ENCODE measurements at places on chromosomes 13 and 19.

DNA sequence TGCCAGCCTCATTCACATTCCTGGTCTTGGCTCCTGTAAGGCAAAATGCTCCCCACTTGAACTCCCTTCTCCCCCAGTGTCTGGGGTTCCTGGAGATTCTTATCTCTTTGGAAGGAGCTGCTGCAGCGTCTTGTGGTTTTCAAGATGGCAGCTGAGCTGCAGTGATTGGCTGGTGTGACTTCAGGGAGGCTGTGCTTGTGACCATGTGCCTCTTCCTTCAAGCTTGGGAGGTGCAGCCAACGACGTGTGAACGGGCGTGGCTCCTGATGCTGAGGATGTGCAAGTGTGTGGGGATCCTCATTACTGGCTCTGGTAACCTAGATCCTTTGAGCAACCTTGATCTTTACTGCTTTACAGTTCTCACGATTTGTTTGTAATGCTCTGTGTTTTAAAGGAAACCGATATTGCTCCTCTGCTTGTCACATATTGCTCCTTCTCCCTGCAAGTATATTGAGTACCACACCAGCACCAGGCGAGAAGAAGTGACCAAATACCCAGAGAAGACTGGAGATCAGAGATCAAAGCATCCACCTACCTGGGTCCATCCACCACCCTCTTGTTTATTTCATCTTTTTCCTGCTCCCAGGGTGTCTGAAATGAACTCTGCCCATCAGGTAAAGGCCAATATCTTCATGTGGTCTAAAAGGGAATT lies 208.5 kb downstream of the FGF9 start:
- DNase-seq, result no peak

DNA sequence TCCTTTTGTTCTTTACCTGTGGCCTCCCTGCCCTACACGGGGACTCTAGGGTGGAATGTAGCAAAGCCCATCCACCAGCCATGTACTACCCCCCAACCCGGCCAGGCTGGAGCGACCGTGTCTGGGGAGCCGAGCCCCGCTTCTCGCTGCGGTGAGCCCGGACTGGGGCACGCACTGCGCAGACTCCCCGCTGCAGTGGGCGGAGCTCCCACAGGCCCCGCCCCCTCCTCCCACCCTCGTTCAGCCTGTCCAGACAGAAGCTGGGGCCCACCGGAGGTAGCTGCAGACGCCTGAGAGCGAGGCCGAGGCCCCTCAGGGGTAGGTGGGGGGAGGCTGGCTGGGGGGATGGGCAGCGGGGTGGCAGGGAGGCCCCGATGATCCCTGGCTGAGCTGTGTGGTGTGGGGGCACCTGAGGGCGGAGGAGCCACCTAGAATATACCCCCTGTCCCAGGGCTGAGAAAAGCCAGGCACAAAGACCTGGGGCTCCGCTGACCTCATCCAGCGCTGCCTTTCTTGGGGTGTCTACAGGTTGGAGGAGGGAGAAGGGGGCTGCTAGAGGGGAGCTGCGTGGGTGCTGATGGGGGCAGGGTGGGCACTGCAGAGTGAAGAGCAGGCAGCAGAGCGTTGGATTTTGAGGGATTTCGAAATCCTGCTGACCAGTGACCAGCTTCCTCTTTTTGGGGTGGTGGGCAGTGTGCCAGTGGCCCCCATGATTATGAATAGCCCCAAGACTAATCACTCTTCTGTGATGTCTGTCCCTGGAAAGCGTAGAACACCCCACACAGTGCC lies 17.3 kb downstream of the PLD3 start:
- DNase-seq, result peak; percentile 55

DNA sequence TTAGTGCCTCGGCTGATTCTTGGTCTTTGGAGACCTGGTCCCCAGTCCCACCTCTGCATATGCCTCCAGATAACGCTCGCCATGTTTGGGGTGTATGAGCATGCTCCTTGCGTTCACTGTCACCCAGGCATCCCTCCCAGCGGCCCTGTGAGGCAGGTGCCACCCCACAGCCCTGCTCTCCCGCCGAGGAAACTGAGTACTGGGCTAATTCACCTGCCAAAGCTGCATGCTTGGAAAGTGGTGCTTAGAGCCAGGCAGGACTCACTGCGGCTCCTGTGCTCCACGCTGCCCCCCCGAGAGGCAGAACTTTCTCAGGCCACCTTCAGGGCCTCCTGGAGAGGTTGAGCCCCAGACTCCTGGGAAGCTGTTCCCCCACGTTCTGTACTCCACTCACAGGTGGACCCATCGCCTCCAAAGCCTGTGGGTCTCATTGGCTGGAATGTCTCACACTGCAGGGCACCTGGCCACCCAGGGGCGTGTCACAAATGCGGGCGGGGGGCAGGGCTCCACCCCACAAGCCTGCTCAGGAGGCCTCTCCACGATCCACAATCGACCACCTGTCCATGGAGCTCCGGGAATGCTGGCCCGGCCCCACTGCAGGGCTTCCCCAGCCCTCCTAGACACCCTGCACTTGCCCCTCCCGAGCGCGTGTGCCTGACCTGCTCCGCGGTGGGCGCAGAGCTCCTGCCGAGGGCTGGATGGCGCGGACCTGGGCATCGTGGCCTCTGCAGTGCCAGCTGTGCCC lies 64.6 kb downstream of the ATP11A start:
- no peak for DNase-seq

DNA sequence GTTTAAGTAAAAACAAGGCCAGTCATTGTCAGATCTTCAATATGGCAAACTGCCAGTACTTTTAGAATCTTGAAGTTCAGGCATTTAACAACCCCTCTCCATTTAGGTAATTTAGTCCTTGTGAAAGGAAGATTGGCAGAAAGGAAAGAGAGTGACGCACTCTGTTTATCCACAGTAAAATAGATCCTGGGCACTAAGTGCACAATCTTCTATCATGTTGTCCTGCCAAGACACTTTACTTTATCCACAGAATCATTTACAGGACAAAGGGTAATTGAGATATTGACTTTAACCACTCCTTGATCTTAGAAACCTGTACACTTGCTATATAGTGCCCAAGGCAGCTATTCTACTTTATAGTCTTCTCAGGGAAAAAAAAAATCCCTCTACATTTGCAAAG lies 786.4 kb upstream of the SLITRK1 start:
- no peak for DNase-seq

- no peak for DNase-seq
These were observed 32.7 kb downstream of the KDM4B start for GRCh38 chr19:5001615-5002014.

DNA sequence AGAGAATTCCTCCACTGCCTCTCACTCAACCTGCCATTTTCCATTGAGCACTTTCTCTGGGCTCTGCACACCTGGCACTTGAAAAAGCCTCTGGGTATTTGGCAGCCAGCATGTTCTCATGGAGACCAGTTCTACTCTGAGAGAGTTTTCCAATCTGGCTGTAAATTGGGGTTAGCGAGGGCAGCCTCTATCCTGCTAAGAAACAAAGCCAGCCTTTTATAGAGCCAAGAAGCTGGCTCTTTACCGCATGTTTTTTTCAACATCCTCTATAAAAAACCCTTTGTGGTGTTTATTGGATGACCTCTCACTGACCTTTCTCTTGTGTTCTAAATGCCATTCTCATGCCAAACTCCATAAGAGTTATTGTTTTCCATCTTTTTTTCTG lies 52.6 kb upstream of the RCBTB2 start:
- DNase-seq, result no peak

DNA sequence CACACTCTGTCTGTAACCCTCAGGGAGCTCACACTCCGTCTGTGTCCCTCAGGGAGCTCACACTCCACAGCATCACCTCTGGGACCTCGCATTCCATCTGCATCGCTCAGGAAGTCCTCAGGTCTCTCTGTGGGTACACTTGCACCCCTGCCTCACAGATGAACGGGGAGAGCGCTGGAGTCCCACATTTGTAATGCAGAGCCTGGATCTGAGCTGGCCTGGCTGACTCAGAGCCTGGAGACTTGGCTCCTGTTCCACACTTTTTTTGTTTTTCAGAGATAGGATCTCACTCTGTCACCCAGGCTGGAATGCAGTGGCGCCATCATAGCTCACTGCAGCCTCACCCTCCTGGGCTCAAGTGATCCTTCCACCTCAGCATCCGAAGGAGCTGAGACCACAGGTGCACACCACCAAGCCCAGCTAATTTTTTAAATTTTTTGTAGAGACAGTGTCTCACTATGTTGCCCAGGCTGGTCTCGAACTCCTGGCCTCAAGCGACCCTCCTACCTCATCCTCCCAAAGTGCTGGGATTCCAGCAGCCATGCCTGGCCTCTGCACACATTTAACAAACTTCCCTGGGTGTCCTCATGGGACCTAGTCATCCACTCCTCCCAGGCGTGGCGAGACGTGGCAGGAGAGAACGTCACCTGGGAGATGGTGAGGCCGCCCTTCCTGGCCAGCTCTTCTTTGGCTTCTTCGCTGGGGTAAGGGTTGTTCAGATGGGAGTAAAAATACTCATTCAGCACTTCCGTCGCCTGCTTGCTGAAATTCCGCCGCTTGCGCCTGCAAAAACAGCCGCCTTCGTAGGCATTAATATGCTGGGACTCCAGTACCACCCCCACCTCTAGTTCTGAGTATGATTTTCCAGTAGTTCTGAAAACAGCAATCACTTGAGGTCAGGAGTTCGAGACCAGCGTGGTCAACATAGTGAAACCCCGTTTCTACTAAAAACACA lies 31.0 kb downstream of the CILP2 start:
- no peak for DNase-seq

GRCh38 chr19:19006213-19006612 lies 27.1 kb downstream of the SUGP2 start:
- no peak for DNase-seq

- DNase-seq, result no peak
These were observed 18.6 kb upstream of the TNFAIP8L1 start for GRCh38 chr19:4620675-4621074.

GRCh38 chr13:99961636-99962035 lies 9.9 kb downstream of the ZIC5 start:
- DNase-seq, result no peak

DNA sequence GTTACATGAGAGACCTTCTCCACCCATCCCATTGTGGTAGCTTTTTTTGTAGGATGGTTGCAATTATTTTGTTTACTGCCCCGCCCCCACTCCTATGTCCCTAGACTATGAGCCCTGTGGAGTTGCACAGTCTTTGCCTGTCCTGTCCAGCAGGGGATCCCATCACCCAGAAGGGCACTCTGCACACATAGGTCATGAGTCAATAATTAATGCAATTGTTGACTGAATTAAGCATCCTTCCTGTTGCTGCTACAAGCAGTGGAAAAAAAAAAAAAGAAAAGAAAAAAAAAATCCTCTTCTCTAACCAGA lies 14.2 kb downstream of the C19orf81 start:
- no peak for DNase-seq

- DNase-seq, result no peak
These were observed 971.6 kb upstream of the MIR17HG start for GRCh38 chr13:90375851-90376250.
